ENCODE measurements at places on chromosomes 6 and 20.
A peak's percentile ranks its signal among the peaks of the same experiment; 100 is the strongest.

DNA sequence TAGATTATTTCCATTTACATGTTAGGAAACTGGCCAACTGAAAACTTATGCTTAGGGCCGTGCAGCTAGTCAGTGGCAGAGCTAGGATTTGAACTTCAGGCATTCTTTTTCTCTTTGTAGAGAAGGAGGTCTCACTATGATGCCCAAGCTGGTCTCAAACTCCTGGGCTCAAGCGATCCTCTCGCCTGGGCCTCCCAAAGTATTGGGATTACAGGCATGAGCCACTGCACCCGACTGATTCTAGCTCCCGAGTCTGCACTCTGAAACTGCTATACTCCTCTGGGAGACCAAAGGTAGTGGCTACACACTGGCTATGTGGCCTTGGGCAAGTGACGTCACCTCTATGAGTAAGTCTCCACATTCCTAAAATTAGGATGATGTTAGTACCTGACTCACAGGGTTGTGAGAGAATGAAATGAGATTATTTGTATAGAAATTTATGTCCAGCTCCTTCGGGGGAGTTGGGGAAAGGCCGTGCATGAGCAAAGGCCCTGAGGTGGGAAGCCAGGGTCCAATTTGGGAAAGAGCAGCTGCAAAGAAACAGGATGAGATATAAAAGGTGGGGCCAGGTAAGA is 6.4 kb downstream of the PLTP start:
- no peak for DNase-seq

DNA sequence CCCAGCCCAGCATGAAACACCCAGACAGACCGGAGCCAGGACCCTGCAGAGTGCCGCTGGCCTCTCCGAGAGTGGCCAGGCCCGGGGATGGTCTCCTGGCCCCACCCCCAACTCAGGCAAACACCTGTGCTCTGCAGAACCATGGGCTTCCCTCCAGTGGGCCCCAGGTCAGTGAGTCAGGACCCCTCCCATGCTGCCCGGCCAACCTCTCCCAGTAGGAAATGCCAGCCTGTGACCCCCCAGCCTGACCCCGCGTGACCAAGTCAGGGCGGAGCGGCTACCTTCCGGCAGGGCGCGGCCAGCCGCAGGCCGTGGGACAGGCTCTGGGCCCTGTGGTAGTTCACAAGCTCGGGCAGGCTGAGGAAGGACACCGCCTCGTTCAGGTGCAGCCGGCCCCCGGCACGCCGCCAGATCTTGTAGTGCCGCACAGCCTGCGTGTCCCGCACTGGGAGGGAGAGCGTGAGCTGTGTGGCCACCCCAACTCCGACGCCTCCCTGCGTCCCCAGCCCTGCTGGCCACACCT is 3.2 kb downstream of the PTK6 start:
- no peak for DNase-seq

DNA sequence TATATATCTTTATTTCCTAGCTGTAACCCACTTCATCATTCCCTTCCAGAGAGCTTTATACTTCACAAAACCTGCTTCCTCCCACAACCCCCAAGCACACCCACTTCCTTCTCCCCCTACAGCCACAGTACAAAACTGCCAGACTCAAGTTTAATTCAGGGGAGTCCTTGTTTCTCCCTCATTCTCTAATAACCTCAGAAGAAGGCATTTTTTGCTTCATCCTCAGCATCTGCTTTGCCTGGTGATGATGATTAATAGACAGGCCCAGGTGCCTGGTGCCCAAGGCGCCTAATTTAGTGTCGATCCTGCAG is 414.3 kb downstream of the KIF16B start:
- no peak for DNase-seq

- DNase-seq = no peak
These were observed 52.9 kb upstream of the PLCB4 start for GRCh38 chr20:9015984-9016324.

DNA sequence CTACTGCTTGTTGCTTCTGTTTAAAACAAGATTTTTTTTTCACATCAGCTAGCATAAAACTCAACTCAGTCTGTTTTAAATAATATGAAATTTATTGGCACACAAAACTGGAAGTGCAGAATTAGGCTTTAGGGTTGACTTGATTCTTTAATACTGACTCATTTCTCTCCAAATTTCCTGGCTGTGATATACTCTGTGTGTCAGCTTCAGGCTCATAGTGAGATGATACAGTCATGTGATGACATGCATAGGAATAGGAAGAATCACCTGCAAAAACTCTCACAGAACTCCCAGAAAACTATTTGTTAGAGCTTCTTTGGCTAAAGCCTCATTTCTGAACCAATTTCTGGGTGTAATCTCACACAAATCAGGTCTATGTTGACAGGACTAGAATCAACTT is 1068.0 kb upstream of the EPHA7 start:
- no peak for DNase-seq

DNA sequence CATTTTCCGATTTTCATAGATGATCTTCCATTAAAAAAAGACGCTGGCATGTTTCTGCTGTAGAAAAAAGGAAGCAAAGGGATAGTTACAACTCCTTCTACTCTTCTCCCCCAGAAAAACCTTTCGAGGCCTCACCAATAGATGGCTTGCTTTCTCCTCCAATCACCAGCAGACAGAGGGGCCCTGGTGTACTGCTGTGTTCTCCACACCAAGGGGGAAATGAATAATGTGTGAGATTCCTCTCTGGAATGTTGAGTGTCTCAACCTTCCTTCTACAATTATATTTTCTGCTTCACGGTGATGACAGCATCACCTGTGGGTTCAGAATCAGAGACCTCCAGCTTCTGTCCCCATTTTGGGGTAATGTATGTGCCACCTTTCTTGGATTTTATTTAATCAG is 185.7 kb upstream of the FLRT3 start:
- DNase-seq = no peak

DNA sequence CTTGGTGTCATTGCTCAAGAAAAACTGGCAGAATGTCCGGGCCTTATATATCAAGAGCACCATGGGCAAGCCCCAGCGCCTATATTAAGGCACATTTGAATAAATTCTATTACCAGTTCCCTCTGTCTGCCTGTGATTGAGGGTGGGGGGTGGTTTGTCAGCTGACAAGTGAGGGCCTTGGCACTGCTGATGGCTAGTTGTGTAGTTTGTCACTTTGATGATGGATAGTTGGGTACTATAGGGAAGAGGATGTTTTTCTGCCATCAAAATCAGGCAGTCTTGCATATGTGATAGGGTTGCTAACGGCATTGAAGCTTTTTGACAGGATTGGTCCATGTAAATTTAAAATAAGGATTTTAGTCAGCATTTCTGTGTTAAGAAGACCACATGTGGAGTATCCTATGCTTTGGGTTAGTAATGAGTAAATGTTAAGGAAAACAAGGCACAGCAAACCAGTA is 2.5 kb downstream of the RPL10A start:
- no peak for DNase-seq

DNA sequence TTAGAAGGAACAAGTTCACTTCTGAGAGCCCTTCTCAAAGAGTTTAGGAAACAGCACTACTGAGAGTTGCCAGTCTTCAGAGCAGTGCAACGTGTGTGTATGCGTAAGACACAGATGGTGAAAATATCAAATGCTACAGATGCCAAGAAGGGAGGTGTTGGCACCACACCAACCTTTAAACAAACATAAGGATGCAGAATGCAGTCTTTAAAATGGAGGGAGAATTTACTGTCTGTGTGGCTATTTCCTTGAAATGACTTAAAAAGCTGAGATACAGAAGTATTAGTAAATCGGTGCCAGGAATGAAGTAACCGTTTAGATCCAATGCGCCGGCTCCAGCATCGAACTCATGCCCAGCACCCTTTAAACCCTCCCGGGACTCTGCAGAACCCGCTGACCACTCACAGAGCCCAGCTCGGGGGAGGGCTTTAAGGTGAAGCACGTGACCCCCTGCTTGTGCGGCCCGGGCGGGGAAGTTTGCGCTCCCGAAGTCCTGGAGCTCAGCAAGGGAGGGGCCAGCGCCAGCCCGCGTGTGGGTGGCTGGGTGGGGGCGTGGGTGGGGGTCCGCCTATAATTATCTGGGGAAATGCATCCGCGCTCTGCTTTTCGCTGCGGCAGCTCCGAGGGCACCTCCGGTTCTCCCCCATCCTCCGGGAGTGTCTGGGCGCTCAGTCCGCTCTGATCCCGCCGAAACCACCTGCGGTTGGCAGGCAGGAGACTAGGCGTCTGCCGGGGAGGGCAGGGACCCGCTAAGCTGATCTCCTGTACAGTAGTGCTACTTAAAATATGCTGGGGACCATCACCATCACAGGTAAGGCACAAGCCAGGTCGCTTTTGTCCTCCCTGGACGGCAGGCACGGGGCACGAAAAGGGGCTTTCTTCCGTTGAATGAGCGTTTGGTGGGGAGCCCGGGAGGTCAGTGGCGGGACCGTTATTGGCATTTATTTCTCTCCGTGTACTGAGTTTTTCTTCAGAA is 66.0 kb downstream of the ZBTB2 start:
- no peak for DNase-seq

- DNase-seq = no peak
These were observed 150.8 kb upstream of the PMEPA1 start for GRCh38 chr20:57860576-57860975.

GRCh38 chr6:2948228-2949025 is 22.9 kb downstream of the SERPINB6 start:
- no peak for DNase-seq

- peak; percentile 92 for DNase-seq
These were observed 99.4 kb downstream of the ASXL1 start for GRCh38 chr20:32457479-32457986.

- DNase-seq = no peak
These were observed 45.3 kb downstream of the PRR18 start for GRCh38 chr6:166262743-166263515.

DNA sequence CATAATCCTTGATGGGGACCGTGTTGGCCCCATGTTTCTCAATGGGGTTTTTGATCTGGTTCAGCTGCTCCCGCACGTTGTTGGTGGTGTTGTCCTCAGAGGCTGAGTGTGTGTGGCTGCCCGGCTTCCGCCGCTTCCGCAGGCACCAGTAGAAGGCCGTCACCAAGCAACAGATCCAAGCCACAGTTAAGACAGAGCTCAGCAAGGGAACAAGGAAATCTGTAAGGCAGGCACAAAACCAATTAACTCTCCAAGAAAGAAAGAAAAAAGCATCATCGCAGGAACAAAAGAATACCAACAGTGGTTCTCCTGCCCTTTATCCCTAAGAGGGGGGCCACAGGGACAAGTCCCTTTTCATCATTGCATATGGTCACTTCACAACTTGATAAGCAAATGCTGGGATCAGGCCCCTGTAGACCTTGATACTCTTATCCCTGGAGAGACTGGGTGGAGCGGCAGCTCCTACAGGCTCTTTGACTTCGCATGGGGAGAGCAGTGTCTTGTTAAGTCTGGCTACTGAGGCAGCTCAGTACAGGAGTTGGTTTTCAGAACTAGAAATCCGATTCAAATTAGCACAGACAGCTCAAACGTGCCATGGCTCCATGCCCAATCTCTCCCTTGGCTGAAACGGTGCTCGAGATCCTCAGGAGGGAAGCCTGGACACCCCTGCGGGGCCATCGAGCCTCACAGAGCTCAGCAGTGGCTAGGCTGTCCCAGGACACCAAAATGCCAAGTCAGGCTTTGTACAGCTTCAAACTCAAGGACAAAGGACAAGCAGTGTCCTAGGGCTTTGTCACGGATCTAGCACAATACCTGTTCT is 33.9 kb downstream of the JAG1 start:
- no peak for DNase-seq

DNA sequence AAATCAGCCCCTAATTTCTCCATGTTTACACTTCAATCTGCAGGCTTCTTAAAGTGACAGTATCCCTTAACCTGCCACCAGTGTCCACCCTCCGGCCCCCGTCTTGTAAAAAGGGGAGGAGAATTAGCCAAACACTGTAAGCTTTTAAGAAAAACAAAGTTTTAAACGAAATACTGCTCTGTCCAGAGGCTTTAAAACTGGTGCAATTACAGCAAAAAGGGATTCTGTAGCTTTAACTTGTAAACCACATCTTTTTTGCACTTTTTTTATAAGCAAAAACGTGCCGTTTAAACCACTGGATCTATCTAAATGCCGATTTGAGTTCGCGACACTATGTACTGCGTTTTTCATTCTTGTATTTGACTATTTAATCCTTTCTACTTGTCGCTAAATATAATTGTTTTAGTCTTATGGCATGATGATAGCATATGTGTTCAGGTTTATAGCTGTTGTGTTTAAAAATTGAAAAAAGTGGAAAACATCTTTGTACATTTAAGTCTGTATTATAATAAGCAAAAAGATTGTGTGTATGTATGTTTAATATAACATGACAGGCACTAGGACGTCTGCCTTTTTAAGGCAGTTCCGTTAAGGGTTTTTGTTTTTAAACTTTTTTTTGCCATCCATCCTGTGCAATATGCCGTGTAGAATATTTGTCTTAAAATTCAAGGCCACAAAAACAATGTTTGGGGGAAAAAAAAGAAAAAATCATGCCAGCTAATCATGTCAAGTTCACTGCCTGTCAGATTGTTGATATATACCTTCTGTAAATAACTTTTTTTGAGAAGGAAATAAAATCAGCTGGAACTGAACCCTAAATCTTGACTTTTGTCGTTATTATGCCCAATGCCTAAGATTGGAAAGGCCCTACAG is 4.5 kb downstream of the SOX4 start:
- no peak for DNase-seq

DNA sequence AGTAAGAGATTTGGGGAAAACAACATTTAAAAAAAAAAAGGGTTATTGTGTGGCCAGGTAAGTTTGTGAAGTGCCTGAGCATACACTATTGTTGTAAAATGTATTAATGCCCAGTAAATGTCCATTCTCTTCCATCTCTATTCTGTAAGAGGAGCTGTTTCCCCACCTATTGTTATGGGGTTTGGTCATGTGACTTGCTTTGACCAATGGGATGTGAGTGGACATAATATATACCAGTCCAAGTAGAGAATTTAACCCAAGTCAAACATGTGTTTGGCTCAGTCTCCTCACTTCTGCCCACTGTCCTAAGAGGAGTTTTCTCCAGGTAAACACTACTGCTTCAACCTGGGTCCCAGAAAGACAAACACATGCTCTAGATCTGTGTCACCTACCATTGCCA is 377.1 kb downstream of the FOXA2 start:
- DNase-seq = no peak

GRCh38 chr20:43238833-43239232 is 49.1 kb upstream of the PTPRT start:
- no peak for DNase-seq

DNA sequence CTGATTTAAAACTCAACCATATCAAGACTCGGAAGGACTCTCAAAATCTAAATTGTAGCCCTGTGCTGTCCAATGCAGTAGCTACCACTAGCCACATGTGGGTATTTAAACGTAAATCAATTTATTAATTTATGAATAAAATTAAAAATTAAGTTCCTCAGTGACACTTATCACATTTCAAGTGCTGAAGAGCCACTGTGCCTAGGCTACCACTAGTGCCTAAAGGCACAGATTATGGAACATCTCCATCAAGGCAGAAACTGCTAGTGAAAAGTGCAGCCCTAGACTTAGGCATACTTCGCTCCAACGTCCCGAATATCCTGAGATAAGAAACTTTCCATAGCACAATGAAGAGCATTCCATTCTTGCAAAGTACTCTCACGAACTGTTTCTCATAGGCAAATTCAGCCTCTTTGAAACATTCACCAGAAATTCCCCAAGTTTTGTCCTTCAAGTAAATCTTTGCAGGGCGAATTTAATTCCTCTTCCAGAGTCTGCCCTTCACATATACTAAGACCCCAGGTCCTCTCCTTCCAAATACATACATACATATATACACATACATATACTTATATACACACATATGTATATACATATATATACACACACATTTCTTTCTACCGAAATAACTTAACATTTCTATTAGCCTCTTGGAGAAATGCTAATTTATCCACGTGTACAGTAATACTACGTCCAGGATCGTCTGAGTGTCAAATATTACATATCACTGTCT is 1.3 kb downstream of the SUPT3H start:
- peak; percentile 11 for DNase-seq

All from renal pelvis (tissue), 12 donors.